ENCODE measurements at places on chromosomes 5 and 9.
A peak's percentile ranks its signal among the peaks of the same experiment; 100 is the strongest.

- DNase-seq, result no peak
Observed at GRCh38 chr9:71765693-71766092, 2.6 kb downstream of the CEMIP2 start.

- no peak for DNase-seq
Observed at GRCh38 chr5:172872997-172873491, 39.0 kb downstream of the ERGIC1 start.

- DNase-seq, result no peak
Observed at GRCh38 chr9:98442541-98442940, 187.1 kb upstream of the TBC1D2 start.

GRCh38 chr5:142826741-142827492 is 56.7 kb downstream of the ARHGAP26 start:
- no peak for DNase-seq

GRCh38 chr5:141747152-141748141 is 65.4 kb upstream of the ARAP3 start:
- peak; percentile 64 for DNase-seq

- DNase-seq, result no peak
Observed at GRCh38 chr9:129187042-129187441, 9.0 kb upstream of the IER5L start.

- DNase-seq, result no peak
Observed at GRCh38 chr5:78547183-78547582, 101.4 kb downstream of the LHFPL2 start.

- DNase-seq, result no peak
Observed at GRCh38 chr5:162243651-162244050, 176.1 kb downstream of the GABRG2 start.

GRCh38 chr9:2153630-2154217 is 138.6 kb downstream of the SMARCA2 start:
- no peak for DNase-seq

- DNase-seq, result no peak
Observed at GRCh38 chr5:9182899-9183695, 362.8 kb downstream of the SEMA5A start.

DNA sequence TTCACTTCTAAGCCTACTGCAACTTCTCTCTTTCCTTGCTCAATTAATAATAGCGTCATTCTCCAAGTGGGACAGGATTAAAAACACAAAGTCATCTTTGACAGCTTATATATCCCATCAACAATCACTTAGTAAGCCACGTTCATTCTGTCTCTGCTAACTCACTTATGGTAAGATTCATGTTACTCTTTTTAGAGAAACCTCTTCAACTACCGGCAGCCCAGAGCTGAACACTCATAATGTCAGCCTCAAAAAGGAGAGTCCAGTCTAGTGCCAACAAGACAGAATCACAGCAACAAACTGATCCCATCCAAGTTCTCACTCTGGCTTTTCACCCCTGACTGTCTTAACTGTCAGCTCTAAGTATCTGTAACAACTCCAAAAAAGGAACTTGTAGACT is 196.0 kb downstream of the RAB3C start:
- no peak for DNase-seq

- DNase-seq, result no peak
Observed at GRCh38 chr5:117788596-117788995, 1199.8 kb downstream of the DTWD2 start.

DNA sequence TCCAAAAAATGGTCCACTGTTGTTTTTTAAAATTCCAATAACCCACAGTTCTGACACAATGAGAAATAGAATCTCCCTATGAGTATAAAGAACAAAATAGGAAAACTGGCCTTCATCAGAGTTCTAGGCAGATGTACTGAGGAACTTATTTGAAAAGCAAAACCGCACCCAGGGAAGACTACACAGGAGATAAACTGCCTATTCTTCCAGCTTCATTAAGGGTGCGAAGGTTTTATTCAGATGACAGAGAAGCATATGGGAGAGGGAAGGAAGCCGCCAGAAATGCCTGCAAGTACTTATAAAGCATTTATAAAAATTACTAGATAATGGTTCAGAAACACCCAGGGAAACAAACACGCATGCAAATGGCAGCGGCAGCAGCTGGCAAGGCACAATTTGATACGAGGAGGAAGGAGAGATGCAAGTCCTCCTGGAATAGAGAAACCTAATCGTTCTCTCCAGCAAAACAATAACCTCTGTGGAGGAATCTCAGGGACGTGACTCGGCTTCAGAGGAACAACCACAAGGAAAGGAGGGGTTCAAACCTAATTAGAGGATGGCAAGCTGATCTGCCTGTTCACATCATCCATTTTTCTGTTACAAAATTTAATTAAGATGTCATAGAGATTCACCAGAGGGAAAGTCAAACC is 9.0 kb downstream of the TTLL11 start:
- DNase-seq, result no peak

All from NCI-H510A treated with DMSO at 0.1 percent for 48 hours (cell line).